GDM1 (cell line): ENCODE measurements at places on chromosomes 5 and 9.
A peak's percentile ranks its signal among the peaks of the same experiment; 100 is the strongest.

GRCh38 chr9:114161513-114161912 is 6.2 kb downstream of the COL27A1 start:
- no peak for DNase-seq

DNA sequence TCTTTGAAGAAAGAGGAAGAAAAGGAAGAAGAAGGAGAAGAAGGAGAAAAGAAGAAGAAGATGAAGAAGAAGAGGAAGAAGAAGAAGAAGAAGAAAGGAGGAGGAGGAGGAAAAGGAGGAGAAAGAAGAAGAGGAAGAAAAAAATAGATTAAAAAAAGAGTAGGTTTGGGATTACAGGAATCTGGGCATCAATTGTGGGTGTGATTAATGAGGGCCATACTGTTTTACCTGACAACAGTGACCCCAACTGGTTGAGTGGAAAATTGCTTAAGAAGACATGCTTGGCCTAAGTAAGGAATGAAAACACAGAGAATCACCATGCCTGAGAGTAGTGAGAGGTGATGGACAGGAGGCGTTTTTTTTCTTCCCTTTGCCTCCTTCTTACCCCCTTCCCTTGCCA is 114.6 kb downstream of the FAM170A start:
- DNase-seq = peak; percentile 8

GRCh38 chr9:88749420-88749819 is 214.4 kb downstream of the NXNL2 start:
- no peak for DNase-seq

DNA sequence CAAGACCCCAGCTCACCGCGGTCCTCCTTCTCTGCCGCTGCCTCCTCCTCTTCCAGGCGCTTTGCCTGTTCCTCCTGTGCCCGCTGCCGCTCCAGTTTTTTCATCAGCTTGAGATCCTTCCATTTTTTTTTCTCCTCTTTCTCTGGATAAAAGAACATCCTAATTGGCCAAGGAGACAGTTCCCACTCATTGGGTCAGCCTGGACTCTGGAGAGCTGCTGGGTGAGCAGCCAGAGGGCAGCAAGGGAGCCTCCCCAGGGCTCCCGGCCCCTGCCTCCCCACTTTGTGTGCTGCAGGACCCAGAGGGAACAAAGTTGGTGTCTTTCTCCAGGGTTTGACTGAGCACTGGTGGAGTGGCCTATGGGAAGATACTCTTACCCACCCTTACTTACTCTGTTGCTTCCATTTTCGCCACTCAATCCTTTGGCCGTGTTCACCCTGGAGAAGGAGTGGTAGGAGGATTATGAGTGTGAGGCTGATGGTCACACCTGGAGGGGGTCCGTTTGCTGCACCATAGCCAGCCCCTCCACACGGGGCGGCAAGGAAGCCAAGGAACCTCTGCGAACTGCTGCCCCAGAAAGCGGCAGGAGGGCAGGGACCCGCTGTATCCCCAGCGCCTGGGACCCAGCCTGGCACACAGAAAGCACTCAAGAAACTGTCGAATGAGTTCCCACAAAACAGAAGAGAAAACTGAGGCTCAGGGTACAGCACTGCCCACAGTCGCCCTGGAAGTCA is 708 bp downstream of the SPOUT1 start:
- DNase-seq = no peak

GRCh38 chr5:10106806-10107205 is 142.9 kb downstream of the ATPSCKMT start:
- DNase-seq = no peak

GRCh38 chr9:125883565-125884217 is 136.5 kb downstream of the PBX3 start:
- no peak for DNase-seq

GRCh38 chr5:128757196-128757959 is 207.9 kb upstream of the SLC27A6 start:
- no peak for DNase-seq

DNA sequence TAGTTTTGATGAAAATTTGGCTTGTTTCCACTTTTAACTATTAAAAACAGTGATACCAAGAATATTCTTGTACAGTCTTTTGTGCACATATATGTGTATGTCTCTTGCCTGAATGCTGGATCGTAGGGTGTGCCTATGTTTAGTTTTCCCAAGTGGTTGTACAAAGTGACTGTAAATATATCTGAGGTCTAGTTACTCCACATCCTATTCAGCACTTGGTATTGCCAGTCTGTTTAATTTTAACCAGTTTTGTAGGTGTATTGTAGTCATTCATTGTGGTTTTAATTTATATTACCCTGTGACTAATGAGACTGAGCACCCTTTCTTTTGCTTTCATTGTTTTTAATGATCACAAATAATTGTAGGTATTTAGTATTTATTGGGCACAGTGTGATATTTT is 17.8 kb downstream of the RCL1 start:
- no peak for DNase-seq

GRCh38 chr5:34758514-34758913 is 80.5 kb upstream of the TTC23L start:
- no peak for DNase-seq

- DNase-seq = no peak
Observed at GRCh38 chr5:166505067-166505466, 1786.4 kb upstream of the WWC1 start.

DNA sequence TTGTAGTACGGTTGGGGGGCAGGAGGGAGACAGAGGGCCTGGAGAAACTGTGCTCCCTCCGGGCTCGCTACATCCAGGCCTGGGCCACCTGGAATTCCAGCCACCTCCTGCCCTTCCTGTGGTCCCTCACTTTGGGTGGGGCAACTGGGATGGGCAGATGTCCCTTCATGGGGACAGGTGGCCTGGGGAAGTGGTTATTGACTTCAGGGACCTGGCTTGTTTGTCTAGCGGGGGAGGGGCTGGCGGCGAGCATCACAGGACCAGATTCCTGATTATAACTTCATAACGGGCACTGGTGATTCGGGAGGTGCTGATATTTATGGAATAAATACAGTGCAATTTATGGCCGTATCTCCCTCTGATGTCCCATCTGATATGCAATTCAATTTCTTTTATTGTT is 20.1 kb upstream of the LAMC3 start:
- no peak for DNase-seq

DNA sequence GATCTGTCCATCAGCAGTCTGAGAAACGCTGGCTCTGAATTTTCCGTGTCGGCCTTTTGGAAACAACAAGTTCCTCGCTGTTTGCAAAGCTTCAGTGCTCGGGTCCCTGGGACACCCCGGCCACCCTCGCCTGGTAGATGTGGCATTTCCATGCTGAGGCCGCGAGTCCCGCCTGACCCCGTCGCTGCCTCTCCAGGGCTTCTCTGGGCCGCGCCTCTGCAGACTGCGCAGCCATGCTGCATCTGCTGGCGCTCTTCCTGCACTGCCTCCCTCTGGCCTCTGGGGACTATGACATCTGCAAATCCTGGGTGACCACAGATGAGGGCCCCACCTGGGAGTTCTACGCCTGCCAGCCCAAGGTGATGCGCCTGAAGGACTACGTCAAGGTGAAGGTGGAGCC is 4.7 kb downstream of the NTNG2 start:
- DNase-seq = peak; percentile 19

- no peak for DNase-seq
Observed at GRCh38 chr5:173643964-173644363, 27.5 kb upstream of the BOD1 start.

GRCh38 chr5:103425686-103426454 is 136.7 kb downstream of the NUDT12 start:
- no peak for DNase-seq

- no peak for DNase-seq
Observed at GRCh38 chr5:77449981-77450380, 42.1 kb downstream of the WDR41 start.

DNA sequence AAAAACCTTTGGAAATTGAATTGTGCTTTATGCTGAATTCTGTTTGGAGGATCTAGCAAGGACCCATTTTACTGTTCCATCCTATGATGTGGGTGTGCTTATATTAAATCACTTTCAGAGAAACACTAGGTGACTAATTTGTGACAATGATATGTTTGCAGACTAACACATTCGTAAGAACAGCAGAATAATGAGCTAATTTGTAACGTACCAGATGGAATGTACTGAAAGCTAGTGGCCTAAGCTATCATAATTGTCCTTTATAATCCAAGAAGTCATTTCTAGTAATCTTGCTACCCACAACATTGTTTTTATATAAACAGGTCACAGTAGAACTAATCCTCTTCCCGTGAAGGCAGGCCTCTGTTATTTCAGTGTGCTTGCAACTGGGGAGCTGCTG is 292.5 kb downstream of the PDE4D start:
- DNase-seq = no peak

DNA sequence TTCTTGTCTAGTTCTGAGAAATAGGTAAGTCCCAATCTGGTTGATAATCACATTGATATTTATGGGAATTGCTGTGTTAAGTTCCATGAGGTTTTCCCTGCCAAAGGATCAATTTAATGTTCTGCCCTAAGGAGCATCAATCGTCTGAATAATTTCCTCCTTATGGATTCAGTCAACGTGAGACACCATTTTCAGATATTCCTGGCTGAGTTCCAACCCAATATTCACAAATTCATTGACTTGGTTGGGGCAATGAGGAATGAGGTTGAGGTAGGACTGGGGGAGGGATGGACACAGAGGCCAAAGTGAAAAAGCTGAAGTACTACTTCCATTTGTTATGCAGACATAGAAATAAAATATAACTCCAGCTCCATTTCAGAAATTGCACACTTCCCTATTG is 99.1 kb downstream of the ZNF622 start:
- DNase-seq = no peak

GRCh38 chr5:123035918-123036390 is 571 bp downstream of the PPIC start:
- DNase-seq = no peak

DNA sequence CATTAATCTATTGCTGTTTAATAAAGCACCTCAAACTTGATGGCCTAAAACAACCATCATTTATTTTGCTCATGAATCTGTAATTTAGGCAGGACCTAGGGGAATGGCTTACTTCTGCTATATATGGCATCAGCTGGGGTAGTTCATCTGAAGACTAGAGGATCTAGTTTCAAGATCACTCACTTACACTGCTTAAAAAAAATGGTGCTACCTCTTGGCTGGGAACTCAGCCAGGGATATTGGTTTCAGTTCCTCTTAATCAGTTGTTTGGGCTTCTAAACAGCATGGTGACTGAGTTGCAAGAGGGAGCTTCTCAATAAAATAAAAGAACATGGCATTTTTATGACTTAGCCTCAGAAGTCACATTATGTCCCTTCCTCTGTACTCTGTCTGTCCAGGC is 142.0 kb downstream of the FAM114A2 start:
- DNase-seq = no peak

- DNase-seq = no peak
Observed at GRCh38 chr5:155912291-155912690, 414.7 kb upstream of the SGCD start.

- no peak for DNase-seq
Observed at GRCh38 chr9:84501587-84501986, 161.0 kb upstream of the SLC28A3 start.

- DNase-seq = no peak
Observed at GRCh38 chr9:136616307-136616635, 46.4 kb upstream of the EGFL7 start.

GRCh38 chr5:9523090-9523823 is 22.6 kb downstream of the SEMA5A start:
- DNase-seq = no peak

- no peak for DNase-seq
Observed at GRCh38 chr5:71923755-71924154, 183.5 kb upstream of the MAP1B start.

DNA sequence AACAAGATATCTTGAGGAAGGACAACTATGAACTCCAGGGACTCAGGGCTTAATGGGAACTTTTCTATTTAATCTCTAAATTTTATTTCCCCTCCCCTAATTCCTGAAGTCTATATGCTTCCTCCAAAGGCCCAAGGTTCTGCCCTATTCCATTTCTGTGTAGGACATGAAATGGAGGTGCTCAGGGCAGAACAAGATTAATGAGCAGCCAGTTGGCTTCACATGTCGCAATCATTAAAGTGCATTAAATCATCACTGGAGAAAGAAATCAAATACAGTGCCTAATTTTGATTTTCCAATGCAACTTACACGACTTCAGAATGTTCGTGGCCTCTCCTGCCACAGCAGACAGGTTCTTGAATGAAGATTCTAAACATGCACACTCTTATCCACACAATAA is 862.1 kb downstream of the PTPRD start:
- no peak for DNase-seq

- DNase-seq = peak; percentile 1
Observed at GRCh38 chr9:12464910-12465512, 228.2 kb upstream of the TYRP1 start.
